Activated CD4-positive, alpha-beta memory T cell treated with anti-CD3 and anti-CD28 coated beads for 36 hours (primary cell): ENCODE measurements at places on chromosomes 6 and 20. TPM values are rescaled to one million over a fixed set of nuclear protein-coding genes. Genes with fewer than 3 reads are reported as not detected.

C6orf15 gene
- not detected for total RNA-seq

- no peak for DNase-seq
Observed at GRCh38 chr20:47859278-47859677, 74.0 kb upstream of the SULF2 start.

DNA sequence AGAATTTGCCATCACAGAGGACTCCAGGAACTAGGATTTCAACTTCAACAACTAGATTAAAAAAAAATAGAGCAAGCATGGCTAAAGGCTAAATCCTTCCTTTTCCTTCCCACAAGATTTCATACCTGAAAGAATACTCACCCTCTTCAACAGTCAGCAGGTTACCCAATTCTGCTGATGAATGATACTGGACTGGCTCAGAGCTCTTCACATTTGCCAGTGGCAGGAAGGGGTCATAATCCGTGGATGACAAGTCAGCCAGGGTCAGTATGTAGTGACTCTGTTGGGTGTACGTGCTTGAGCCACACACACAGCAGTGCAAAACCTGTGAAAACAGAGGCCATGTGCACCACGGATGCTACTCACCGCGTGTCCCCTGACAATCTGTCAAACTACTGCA lies 152.9 kb downstream of the INSM1 start:
- DNase-seq: no peak

DNA sequence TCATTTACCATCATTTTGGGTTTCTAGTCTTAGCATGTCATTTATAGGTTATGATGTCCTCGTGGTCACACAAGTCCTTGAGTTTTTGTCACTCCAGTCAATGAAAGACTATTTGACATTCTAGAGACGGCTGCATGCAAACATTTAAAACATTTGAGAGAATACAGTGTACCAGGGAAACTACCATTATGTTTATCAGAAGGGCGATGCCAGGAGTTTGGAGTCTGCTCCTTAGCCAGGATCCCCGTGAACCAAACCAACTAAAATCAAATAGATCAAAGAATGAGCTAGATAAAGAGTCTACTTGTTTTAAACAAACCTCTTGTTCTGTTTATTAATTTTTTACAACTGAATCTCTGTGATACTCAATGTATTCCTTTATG lies 122.6 kb downstream of the OLIG3 start:
- no peak for DNase-seq

- no peak for DNase-seq
Observed at GRCh38 chr20:47067776-47068175, 173.1 kb downstream of the EYA2 start.

DNA sequence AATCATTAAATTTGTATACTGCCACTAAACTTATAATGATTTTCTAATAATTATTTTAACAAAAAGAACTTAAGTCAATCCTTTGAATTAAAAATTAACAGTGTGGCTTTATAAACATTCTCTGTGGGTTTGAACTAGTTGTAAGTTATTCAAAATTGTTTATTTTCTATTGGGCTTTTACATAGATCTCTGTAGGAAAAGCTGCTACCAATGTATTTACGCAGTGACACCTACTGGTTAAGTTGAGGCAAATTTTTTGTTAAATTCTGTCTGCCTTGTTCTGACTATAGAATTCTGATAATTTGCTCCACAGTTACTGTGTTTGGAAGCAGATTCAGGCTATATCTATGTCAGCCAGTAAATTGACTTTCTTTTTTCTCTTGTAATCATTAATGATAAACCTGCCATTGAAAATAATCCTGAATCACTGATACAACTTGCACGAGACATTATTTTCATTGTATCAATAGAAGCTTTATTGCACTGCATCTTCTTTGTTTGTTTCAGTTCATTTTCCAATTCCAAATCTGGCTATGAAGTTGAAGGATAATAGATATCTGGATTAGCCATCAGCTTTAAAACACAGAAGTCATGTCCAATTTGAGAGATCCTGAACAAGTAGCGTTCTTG lies 66.0 kb upstream of the UTRN start:
- DNase-seq: no peak

- DNase-seq: peak; percentile 85
Observed at GRCh38 chr6:44096612-44097011, 30.6 kb downstream of the MRPL14 start.

AIF1 gene
- total RNA-seq: 26.1 TPM

CFAP206 gene
- total RNA-seq: not detected

BFSP1 gene
- 0.34 TPM for total RNA-seq

DNA sequence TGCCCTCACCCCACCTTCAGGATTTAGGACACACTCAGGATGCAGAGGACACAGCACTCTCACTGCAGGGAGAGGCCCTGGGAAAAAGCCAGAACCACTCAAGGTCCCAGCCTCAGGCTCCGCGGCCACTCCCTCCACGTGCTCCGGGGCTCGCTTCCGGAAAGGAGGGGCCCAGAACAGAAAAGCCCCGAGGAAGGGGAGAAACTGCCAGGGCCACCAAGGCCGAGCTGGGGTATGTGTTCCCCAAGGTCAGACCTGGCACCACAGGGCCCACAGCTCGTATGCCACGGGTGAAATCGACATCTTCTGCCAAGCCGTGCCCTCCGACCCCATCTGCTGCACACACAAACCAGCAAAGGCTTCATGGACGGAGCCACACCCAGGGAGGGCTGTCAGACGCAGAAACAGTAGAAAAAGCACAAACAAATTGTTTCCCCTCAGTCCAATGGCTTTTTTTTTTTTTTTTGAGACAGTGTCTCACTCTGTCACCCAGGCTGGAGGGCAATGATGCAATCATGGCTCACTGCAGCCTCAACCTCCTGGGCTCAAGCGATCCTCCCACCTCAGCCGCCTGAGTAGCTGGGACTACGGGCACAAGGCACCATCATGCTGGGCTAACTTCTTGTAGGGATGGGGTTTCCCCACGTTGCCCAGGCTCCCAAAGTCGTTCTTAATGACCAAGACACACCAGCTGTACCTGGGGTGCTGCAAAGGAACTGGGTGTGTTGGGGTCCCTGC lies 33.4 kb downstream of the SLC2A4RG start:
- DNase-seq: no peak

C20orf202 gene
- not detected for total RNA-seq

SLC32A1 gene
- total RNA-seq: not detected

CDH22 gene
- not detected for total RNA-seq

DNA sequence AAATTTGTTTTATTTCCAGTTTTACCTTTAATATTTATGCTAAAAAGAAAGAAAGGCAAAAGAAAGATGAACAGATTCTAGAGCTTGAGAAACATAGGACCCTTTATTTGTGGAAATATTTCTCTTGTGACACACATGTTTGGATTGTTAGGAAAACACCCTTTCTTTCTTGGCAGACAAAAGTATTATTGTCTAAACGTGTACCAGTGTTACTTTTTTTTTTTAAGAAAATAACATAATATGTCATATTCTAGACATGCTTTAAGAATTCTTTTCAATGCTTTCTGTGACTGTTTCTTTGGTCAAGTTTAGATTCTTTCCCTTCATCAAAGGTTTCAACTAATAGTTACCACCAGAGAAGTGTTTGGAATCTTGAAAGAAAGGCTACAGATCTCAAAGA lies 183.4 kb upstream of the CNR1 start:
- DNase-seq: no peak

- DNase-seq: no peak
Observed at GRCh38 chr20:43724383-43724782, 2.4 kb downstream of the GTSF1L start.

DYNLT2 gene
- 2.0 TPM for total RNA-seq

- no peak for DNase-seq
Observed at GRCh38 chr6:148455225-148455624, 112.6 kb downstream of the SASH1 start.

DNA sequence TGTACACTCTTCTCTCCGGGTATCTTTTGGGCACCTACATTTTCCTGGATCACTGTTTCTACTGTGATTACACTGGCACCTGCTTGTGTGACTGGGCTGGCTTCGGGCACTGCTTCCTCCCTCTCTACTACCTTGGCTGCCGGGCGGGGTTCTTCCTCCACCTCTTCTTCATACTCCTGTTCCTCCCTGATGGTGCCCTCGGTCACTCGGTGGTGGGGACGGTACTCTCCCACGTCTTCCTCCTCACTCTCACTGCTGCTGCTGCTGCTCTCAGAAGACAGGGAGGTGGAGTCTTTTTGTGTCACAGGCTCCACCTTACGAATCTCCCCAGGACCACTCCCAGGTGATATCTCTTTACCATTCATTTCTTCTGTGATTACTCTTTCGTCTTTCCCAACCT lies 42.5 kb downstream of the SMLR1 start:
- no peak for DNase-seq

DNA sequence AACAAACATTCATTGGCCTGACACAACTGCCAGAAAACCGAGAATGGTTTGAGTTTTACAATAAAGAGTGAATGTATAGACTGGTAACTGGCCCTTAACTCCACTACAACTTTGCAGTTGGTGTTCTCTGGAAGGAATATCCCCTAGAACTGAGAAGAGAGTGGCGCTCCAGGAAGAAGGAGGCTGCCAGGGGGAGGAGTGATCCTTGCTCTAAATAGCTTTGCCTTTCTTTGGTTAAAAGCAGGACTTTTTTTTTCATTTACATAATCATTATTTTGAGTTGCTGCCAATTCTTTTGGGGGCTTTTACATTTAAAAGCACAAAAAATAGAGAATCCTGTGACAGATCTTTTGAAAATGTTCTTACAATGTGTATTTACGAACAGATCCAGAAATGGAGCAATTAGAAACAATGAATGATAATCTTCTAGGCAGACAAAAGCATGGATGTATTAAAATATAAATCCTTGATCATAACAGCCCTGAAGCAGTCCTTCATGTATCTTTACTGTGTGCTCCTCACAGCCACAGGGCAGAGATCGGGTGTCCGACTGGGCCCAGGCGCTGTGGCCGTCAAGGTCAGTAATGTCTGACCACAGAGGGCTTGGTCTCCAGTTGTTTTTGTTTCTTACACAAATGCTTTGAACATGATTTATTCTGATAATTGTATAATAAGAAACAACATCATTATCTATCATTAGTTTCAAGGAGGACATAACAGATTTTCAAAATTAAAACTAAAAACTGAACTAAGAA lies 612.2 kb downstream of the HDGFL1 start:
- DNase-seq: no peak

DNA sequence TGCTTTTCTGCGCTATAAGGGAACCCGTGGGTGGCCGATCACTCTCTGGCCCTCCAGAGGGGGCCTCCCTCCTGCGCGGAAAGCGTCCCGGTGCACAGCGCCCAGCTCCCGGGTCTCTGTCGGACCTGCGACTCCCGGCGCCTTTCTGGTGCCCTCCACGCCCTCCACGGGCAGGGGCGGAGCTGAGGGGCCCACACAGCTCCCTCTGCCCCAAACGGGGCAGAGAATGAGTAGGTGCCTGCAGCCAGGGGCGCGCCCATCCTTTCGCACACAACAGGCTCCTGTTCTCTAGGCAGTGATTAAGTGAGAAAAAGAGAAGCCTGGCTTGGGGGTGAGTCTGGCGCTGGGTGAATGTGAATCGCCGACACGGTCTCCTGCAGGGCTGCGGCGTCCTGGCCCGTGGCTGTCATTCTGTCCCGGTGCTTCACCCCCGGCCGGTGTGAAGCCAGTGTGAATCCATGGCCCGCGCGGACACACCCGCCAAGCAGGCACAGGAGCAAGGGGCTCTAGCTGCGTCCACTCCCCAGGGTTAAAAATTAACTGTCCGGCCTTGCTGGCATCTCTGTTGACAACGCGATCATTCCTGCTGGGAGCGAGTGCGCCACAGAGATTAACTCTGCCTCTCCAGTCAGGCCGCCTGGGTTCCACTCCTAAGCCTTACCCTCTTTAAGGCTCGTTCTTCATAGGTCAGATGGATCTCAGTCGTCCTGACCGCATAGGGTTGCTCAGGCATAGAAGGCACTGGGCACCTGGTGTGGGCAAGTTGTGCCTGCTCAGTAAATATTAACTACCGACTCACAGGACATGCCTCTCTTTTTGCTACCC lies 88.8 kb downstream of the PCSK2 start:
- DNase-seq: no peak

DNA sequence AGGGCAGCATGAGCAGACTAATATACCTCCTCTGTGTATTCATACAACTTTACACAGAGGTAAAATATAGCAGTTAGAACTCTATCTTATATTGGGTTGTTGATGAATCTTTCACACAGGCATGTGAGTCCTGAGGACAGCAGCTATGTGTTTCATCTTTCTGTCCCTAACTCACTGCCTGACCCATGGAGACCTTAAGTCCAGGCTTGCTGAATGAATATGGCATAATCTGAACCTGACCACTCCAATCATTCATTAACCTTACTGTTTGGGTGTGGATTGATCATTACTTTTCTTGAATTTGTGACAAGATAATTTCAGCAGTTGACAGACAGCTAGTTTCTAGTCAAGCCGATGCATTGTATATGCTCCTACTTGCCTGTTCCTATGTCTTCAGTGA lies 27.3 kb upstream of the TSPYL1 start:
- DNase-seq: no peak

- peak; percentile 16 for DNase-seq
Observed at GRCh38 chr6:161922631-161923119, 648.8 kb upstream of the AGPAT4 start.

TREM1 gene
- 0.27 TPM for total RNA-seq

DNA sequence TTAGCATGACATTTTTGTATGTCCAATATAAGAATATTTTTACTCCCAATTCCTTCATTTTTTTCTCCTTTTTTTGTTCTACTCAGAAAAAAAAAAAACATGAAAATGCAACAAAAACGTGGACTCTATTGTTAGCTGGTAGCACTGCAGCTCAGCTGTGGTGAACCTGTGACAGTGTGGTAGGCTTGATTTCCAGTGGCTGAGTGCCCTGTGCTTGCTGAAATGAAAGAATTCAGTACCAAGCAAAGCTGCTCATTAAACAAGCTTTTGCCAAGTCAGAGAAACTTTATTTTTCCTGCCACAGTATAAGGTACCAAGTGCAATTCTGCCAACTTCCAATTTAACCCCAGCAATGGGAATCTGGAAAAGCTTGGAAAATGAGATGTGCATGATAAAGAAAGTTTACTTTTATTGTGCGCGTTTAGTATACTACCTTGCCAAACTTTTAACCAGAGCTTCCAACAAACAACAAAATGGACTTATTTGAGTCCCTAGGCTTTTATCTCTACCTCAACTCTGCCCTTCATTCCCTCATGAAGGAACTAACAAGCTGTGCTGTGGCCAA lies 215.2 kb downstream of the SLC35F1 start:
- DNase-seq: no peak
